ENCODE measurements at places on chromosomes 5 and 9.

- DNase-seq = no peak
Observed at GRCh38 chr5:65078331-65078730, 309.6 kb downstream of the CWC27 start.

- peak; percentile 59 for DNase-seq
Observed at GRCh38 chr9:114372921-114373448, 14.8 kb downstream of the AKNA start.

DNA sequence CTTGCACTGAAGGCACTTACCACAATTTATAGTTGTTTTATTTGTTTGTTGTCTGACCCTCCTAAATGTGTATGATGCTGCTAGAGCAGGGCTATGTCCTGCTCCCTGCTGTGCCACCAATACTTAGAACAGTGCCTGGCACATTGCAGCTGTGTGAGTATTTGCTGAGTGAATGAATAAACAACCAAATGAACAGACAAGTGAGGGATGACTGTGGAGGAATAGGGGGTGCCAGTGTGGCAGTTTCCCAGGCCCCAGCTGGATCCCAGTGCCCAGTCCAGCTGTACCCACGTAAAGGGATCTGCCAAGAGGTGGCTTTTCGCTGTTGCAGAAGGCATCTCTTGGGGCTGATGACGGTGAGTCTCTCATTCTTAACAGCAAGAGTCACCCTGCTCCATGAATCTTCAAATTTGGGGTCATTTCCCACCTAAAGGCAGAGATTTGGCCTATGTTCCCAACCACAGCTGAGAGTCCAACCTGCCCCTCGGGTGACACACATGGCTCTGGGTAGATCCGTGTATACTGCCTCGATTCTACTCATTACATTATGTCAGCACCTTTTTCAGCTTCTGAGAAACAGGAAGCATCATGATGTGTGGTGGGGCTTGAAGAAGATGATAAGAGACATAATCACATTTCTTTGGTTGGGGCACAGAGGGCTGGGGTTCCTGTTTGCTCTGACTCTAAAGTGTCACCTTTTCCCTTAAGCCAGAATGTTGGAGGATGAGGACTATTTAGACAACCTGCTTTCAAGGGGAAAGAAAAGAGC is 14.3 kb downstream of the IL5 start:
- no peak for DNase-seq

DNA sequence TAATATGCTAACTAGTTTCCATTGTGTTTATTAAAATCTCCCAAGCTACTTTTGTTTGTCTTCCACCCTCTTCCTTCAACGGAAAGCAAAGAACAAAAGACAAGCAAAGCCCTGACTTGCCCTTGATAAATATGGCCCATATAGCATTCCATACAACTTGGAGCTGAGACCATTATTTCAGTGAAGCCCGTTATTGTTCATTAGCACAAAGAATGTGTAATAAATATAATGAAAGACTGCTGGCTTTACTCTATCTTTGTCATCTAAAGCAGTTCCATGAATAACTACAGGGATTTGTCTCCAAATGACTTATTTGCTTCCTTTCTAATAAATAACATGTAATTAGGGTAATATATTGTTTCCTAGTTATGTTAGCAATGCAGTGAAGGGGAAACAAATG is 270.7 kb upstream of the TLE4 start:
- DNase-seq = no peak

- DNase-seq = no peak
Observed at GRCh38 chr5:89397096-89397495, 514.1 kb upstream of the MEF2C start.

GRCh38 chr5:68251804-68252522 is 36.4 kb downstream of the PIK3R1 start:
- DNase-seq = no peak

DNA sequence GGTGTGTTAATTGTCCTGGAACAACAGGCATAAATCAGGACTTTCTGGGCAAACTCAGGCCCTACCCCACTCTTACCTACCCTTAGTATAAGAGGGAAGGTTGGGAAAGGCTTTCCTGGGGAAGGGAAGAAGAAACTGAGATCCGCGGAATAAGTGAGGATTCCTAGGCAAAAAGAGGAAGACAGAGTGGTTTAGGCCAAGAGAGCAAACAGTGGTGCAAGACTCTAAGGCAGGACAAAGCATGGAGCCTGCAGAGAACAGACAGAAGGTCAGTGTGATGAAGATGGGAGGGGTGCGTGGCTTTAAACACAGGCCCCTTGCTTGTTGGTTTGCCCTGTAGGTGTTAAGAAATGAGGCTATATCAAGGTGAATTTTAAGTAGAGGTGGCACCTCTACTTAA is 69.4 kb downstream of the TMC1 start:
- no peak for DNase-seq

DNA sequence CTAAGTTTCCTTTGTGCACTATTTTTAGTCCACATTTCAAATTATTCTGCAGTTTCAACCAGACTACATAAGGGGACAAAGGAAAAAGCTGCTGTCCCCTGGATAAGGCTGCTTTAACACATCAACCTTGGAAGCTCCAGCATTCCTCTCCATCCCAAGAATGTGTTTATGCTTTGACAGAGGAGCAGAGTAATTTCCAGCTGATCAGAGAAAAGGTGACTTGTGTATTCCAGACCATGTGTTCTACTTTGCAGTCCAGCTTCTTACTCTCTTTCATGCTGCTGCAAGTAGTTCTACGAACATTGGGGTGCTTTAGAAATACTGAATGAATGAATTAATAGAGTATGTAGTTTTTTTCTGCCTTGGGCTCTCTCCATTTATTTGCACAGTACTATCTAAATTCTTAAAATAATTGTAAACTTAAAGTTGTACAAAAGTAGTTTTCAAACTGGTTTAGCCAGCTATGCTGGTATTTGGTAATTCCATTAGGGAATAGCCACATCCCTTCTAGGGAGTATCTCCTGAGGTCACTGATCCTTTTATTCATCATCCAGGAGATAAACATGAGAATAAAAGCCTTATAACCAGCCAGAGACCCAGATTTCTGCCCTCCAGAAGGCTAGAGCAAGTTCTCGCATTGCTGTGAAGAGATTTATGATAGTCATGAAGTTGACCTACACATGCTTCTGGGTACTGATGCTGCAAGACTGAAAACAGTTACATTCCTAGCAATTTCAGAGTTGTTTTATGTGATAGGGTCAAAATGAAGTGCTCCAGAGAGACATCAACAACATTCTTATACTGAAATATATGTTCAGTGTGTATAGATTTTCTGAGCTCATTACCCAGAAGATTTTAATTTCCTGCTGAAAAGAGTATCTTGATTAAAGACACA is 215.2 kb downstream of the COMMD10 start:
- DNase-seq = no peak

- DNase-seq = no peak
Observed at GRCh38 chr9:132201139-132201538, 39.3 kb downstream of the NTNG2 start.

- DNase-seq = no peak
Observed at GRCh38 chr9:99573085-99573484, 248.6 kb upstream of the NR4A3 start.

DNA sequence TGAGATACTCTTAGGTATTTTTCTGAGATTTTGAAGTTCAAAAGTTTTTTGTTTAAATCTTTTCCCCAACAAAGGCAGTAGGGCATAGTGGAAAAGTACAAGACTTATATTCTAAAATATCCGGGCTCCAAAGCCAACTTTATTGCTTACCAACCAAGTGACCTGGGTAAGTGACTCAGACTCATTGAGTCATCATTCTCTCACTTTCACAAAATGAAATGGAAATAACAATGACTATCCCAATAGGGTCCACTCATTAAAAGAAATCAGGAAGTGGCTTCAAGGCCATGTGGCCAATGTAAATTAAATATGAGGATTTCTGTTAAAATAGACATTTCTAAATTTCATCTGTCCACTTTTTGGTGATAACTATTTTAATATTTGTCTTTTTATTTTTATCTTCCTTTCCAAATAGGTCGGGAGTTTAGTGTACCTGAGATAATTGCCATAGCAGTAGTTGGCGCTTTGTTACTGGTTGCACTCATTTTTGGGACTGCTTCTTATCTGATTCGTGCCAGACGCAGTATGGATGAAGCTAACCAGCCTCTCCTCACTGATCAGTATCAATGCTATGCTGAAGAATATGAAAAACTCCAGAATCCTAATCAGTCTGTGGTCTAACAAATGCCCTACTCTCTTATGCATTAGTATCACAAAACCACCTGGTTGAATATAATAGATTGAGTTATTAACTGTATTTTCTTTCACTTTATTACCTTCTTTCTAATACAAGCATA is 15.5 kb downstream of the TYRP1 start:
- DNase-seq = no peak

GRCh38 chr5:126166368-126166767 is 256.8 kb upstream of the GRAMD2B start:
- DNase-seq = no peak

DNA sequence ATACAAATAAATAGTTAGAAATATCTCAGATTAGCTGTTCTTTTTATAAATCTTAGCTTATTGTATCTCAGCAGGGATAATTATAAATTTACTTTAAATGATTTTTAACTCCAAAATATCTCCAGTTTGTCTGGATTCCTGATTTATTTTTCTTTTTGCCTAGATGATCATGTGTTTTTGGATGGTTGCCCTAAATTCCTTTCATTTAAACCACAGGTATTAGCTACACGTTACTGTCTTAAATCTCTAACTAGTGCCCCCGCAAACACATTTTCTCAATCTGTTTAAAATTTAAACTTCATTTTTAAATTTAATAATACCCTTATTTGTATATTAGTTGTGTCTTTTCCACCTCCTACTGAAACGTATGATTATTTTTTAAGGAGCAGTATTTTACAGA is 5.6 kb downstream of the FER start:
- DNase-seq = no peak

GRCh38 chr9:21102305-21102704 is 24.6 kb upstream of the IFNB1 start:
- DNase-seq = no peak

DNA sequence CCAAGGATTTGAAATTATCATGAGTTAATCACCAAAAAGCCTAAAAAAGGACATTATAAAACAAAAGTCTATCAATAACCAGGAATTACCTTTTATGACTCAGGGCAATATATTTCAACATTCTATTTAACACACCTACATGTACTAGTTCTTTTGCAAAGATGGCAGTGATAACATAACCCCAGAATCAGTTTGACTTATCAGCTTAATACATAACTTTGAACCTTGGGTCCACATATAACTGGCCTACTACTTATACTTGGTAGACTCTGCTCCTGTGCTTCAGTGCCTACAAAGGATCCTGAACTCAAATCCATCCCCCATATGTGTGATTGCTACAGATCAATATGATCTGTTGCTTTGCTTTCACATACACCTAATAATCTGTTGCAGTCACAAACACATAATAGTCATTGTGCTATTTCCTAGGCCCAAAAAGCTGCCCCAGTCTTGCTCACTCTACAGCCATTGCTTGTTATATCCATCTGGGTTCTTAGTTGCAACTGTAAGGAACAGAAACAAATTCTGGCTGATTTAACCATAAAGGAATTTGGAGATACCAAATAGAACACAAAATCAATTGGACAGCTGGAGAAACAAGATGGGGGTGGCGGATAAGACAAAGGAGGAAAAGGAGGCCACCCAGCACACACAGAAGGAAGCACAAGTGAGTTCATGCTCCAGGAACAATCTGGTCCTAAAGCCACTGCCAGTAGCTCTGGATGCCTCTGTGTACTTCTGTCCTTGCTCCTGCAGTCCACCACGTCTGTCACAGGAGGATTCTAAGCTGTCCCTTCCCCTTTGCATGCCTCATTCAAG is 25.5 kb downstream of the DEPDC1B start:
- no peak for DNase-seq

DNA sequence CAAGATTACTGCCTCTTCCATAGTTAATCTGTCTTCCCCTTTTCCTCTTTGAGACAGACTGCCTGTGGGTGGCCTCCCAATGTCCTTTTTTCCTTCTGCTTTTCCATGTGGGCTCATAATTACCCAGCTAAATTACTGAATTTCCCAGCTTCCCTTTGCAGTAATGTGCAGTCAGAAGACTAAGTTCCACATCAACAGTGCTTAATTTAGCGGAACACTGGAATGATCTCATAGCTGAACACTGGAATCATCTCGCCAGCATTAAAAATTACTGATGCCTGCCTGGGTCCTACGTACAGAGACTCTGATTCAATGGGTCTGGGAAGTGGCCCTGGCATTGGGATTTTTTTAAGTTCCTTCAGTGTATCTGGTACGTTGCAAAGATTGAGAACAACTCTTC is 84.3 kb downstream of the DNAH5 start:
- no peak for DNase-seq

DNA sequence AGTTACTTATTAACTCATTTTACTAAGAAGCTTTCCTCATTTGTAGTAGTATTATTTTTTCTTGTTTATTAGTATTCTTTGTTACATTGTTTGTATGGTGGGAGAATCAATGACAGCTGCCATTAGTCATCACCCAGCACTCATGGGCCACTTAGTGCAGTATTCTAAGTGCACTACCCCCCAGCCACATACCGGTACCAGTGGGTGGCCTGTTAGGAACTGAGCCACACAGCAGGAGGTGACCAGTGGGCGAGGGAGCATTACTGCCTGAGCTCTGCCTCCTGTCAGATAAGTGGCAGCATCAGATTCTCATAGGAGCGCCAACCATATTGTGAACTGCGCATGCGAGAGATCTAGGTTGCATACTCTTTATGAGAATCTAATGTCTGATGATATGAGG is 24.2 kb upstream of the CAMLG start:
- no peak for DNase-seq

DNA sequence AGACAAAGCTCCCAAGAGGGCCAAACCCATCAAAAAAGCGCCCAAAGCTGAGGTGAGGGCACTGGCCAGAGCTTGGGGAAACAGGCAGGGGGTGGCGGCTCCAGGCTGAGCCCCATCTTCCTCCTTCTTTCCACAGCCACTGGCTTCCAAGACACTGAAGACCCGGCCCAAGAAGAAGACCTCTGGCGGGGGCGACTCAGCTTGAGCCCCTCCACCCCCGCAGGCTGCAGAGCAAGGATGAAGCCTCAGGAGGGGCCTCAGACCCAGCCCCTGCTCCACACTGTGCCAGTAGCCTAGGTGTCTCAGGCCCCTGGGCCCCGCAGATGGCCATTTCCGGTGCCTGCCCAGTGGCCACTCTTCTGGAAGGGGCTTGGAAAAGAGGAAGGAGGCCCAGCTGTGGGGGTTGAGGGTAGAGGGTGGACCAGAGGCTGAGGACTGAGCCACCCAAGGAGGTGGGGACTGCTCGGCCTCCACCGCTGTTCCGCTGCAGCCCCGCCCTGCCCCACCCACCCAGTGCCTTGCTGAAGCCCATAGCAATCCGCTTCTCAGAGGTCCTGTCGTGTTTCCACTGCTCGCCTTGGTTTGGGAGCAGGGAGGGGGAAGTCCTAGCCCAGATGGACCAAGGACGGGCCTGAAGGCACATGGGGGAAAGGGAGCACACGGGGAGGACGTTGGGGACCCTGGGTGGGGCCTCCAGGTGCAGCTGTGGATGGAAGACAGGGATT is 6.9 kb downstream of the REEP2 start:
- DNase-seq = no peak

- DNase-seq = no peak
Observed at GRCh38 chr5:141477815-141478214, 2.0 kb downstream of the PCDHGC3 start.

GRCh38 chr5:142446960-142447279 is 122.1 kb upstream of the SPRY4 start:
- no peak for DNase-seq
